ENCODE measurements at places on chromosomes 1 and 21. TPM values are rescaled to one million over a fixed set of nuclear protein-coding genes. Genes with fewer than 3 reads are reported as not detected.

MROH9 gene
- not detected for total RNA-seq

SHISA4 gene
- 0.26 TPM for total RNA-seq

SHC1 gene
- 45.9 TPM for total RNA-seq

S100A2 gene
- 7.0 TPM for total RNA-seq

ILDR2 gene
- 14.6 TPM for total RNA-seq

PCP4 gene
- total RNA-seq: not detected

DNA sequence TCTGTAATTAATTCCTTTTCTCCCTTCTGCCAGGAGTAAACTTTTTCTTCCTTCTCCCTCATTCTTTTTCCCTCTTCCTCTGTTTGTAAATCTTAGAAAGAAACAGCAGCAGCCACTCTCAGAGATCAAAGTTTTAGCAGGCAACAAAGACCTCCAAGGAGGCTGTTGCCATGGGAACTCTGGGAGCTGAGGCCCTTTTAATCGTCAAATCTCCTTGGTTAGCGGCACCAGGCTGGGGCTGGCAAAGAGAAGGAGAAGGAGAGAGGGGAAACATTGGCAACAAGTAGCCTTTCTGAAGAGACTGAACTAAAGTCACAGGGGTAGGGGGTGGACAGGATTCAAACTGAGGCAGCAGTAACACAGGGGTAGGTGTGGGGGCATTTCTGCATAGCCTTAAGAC is 25.2 kb downstream of the ILDR2 start:
- DNase-seq: no peak
- no peak overlapping the region for H3K27ac ChIP-seq
- H3K36me3 ChIP-seq: peaks cover 2% of the 10 kb centered on the region
- peaks cover 24% of the 10 kb centered on the region for H3K4me1 ChIP-seq
- no peak overlapping the region for H3K4me3 ChIP-seq
- H3K27me3 ChIP-seq: peaks cover 31% of the 10 kb centered on the region

GRCh38 chr21:42763581-42764442 is 110.4 kb downstream of the PDE9A start:
- H3K4me1 ChIP-seq: no peaks in the 10 kb centered on the region
- H3K27me3 ChIP-seq: no peaks in the 10 kb centered on the region
- no peak overlapping the region for H3K4me3 ChIP-seq

DNA sequence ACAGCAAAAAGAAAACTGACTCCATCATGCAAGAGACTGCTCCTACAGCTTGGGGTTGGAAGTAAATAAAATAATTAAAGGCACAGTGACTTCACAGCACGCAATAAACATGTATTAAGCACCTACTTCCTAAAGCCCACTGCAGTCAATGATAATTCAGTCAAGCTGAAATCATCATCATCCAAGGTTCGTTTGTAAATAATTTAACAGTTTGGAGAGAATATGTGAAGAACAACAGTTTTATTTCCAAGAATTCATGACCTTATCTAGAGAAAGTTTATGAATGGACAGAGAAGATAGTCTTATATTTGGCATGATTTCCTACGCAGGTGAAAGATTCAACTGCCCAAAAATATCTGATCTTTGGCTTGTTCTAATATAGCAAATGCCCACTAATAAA is 86.8 kb downstream of the SMYD3 start:
- H3K27ac ChIP-seq: no peak overlapping the region
- no peak overlapping the region for H3K4me3 ChIP-seq
- no peaks in the 10 kb centered on the region for H3K27me3 ChIP-seq
- H3K36me3 ChIP-seq: peaks cover 19% of the 10 kb centered on the region
- DNase-seq: no peak
- peaks cover 6% of the 10 kb centered on the region for H3K4me1 ChIP-seq

DNA sequence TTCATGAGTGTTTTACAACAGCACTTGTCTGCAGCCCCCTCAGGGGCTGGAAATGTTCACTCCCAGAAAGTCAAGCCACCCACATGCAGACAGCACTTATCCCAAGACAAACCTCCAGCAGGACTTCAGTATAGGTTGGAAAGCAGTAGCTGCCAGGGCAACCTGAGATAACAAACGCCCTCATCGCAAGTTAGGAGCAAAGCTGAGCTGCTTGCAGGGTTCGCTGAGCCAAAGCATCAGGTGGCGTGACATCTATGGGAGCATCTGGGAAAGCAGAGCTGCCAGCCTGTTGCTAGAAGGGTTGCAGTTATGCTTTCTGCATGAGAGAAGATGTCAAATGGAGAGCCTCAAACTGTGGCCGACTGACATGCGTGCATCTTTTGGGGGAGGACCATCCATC is 4.2 kb upstream of the STXBP3 start:
- H3K4me3 ChIP-seq: no peak overlapping the region
- no peaks in the 10 kb centered on the region for H3K27me3 ChIP-seq
- H3K36me3 ChIP-seq: no peaks in the 10 kb centered on the region

- H3K36me3 ChIP-seq: peaks cover 2% of the 10 kb centered on the region
- no peaks in the 10 kb centered on the region for H3K27me3 ChIP-seq
- no peak for DNase-seq
- no peak overlapping the region for H3K4me3 ChIP-seq
- H3K4me1 ChIP-seq: peaks cover 5% of the 10 kb centered on the region
- H3K27ac ChIP-seq: no peak overlapping the region
Observed at GRCh38 chr1:24406788-24407187, 6.8 kb downstream of the STPG1 start.
